ENCODE measurements at places on chromosomes 7 and 10.
A peak's percentile ranks its signal among the peaks of the same experiment; 100 is the strongest.

DNA sequence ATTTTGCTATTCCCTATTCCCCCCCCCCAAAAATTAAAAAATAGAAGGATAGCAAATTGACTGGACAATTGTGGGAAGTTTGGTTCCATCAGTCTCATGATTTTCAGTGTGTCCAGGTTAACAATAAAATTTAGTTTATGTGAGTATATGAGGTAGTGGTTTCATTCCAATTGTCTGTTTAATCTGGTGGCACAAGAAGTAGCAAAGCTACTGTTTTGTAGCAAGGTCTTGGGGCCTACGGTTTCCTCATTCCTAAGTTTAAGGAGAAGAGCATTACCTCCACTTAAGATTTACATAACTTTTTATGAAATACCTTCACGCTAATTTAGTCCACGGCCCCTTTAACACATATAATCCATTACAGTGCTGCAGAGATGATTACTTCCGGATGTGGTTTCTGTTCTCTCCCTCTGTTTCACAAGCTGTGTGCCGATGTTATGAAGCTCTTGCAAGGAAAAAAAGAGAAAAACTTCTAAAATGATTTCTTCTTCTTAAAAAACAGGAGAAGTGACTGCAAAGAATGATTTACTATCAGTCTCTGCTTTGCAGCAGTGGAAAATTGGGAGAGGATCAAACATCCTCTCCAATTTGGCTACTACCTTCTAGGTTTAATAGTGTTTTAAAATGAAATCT lies 32.7 kb upstream of the NPVF start:
- no peak for DNase-seq

GRCh38 chr7:151853896-151854719 lies 22.8 kb downstream of the PRKAG2 start:
- DNase-seq = no peak

GRCh38 chr7:86600506-86601290 lies 43.0 kb upstream of the GRM3 start:
- no peak for DNase-seq

DNA sequence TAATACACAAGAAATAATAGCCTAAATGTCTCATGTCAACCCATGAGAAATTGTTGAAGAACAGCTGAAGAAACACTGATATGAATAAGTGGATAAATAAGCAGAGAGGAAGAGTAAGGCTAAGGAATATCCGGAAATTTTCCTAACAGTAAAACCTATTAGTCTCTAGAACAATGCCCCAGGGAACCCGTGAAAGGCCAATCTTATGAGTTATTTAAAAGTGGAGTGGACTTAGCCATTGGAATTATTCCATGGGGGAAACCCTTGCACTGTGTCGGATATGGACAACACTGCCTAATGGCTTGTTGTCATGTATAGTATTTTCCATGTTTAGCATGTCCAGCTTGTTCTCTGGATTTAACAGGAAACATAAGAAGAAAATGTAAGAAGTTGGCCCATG lies 217.2 kb upstream of the PLXNA4 start:
- no peak for DNase-seq

GRCh38 chr10:649798-650440 lies 39.5 kb downstream of the DIP2C start:
- no peak for DNase-seq

GRCh38 chr7:157684157-157684908 lies 347.5 kb downstream of the DNAJB6 start:
- DNase-seq = peak; percentile 43

DNA sequence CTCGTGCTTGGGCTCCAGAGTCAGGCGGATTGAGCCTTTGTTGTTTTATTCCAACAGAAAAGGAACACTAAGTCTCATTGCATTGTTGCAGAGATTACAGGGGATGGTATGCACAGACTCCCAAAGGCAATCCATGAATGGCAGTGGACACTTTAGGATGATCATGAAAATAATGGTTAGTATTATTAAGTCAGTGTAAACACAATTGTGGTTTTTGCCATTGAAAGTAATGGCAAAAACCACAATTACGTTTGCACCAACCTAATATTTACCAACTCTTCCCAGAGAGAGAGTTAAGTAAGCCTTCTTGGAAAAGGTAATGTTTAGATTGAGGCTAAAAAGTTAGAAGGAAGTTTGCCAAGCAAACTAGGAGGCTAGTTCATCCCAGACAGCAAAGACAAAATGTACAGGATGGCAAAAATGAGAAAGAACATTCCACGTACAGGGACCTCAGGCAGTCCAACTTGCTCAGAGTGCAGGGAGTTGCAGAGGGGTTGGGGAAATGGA lies 72.9 kb upstream of the AMPH start:
- DNase-seq = no peak

- DNase-seq = no peak
Measured at GRCh38 chr10:15877836-15878576, 17.7 kb upstream of the MINDY3 start.

Data from activated CD8-positive, alpha-beta memory T cell treated with anti-CD3 and anti-CD28 coated beads, Interleukin-2, amount 50 U/mL, for 48 hours (primary cell).